Stimulated activated CD4-positive, alpha-beta T cell treated with anti-CD3 and anti-CD28 coated beads, Interleukin-1b, Interleukin-23, amount 100 ng/mL, for 1 hour (primary cell): ENCODE measurements at places on chromosomes 3 and 15.

DNA sequence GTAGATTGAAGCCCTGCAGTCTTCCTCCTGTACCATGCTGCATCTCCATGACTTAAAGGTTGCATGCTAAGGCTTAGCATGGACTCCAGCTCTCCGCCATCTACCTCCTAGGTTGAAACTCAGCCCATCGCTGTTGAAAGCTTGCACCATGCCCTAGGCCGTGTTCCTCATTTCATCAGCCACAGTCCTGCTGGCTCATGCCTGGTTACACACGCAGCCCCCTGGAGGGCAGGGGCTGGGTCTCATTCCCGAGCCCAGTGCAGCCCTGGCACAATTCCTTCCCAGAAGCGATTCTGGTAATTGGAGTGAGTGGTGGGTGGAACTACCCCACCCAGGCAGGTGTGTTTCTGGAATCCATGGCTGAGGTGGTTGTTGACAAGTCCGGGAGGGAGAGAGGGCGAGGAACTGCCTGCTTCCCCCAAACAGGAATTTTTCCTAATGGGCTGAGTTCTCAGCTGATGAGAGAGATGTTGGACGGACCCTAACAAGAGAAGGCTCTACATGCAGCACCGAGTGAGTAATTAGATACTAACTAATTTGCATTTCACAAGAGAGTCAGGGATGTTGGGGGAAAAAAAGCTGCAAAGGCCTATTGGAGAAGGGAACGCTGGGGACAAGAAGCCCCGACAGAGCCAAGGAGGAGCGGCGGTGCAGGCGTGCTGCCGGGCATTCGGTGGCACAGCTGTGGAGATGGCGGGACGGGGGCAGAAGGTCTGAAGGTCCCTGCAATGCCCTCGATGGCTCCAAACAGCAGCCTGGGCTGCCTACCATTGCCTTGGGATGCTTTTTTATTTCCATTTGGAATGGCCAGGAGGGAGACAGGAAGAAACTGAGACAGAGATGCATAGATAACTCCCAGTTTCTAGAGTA lies 92.3 kb upstream of the TLE3 start:
- no peak for DNase-seq

DNA sequence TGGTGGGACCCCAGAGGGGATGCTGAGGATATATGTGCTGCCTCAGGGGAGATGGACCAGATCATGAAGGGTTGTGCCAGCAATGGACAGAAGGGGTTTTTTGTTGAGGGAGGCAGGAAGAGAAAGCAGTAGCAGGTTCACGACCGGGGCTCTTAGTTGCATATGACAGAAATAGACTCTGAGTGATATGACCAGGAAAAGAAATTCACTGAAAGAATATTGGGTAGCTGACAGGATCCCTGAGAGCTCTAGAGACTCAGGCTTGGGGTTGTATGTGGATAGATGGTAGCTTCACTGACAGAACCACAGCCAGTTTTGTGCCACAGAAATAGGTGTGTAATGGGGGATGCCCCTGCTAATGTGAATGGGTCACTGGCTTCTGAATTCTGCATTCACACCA lies 241.6 kb downstream of the ZNF621 start:
- DNase-seq = no peak

DNA sequence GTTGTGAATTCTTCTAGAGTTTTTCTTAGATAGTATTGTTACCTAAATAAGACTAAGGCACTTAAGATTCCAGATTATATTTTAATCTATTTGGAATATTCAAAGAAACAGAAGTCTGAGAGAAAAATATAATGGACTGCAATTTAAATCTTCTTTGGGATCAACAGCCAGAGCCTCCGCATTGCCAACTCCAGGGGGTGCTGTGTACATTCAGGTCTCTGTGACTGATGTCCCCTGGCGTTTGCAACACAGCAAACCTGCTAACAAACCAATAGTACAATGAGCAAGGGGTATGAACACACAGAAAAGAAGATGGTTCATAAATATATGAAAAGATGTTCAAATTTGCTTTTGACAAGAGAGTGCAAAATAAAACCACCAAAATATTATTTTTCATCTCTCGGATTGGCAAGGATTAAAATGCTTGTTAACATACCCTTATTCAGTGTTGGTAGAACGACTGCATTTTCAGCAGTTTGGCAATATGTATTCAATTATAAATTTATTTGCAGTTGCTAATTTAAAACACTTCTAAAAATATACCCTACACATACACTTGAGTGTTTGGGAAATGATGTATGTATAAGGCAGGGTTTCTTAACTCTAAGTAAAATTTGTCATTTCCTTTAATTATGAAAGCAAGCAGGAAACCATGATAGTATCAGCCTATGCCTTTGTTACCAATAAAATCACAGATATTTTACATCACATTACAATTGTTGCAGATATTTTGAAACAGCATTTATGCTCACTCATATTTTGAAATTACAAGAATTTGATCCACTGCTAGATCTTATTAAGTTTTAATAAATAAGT lies 16.1 kb upstream of the TM4SF1 start:
- no peak for DNase-seq

GRCh38 chr15:95610945-95611344 lies 719.6 kb upstream of the NR2F2 start:
- DNase-seq = no peak

- no peak for DNase-seq
Measured at GRCh38 chr3:195177422-195178123, 93.4 kb downstream of the XXYLT1 start.

DNA sequence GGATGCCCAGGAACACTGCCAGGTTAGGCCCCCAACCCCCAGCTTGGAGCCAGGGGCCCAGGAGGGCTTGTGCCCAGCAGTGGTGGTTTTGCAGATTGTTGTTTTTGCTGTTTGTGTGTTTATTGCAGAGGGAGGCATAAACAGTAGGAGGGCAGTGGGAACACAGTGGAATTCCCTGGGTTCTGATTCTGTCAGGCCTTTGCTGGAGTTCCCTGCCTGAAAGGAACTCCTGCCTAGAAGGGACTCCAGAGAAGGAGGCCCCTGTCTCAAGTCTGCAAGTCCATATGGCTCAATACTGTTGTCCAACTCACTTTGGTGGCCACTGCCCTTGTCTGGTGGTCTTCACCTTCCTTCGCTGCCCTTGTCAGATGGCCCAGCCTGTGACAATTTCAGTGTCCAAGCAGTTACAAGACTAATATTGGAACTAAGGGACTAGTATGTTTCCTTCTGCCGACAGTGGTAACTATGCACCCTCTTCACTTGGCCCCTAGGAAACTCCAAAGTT lies 47.4 kb upstream of the RAB6B start:
- no peak for DNase-seq

- DNase-seq = no peak
Measured at GRCh38 chr15:58518626-58519025, 86.8 kb downstream of the LIPC start.

- no peak for DNase-seq
Measured at GRCh38 chr3:31322460-31322859, 210.3 kb upstream of the STT3B start.

GRCh38 chr3:179416681-179417080 lies 34.6 kb downstream of the GNB4 start:
- no peak for DNase-seq

- DNase-seq = no peak
Measured at GRCh38 chr15:101046826-101047225, 127.7 kb downstream of the LRRK1 start.

GRCh38 chr3:119856695-119857094 lies 74.8 kb downstream of the NR1I2 start:
- no peak for DNase-seq

DNA sequence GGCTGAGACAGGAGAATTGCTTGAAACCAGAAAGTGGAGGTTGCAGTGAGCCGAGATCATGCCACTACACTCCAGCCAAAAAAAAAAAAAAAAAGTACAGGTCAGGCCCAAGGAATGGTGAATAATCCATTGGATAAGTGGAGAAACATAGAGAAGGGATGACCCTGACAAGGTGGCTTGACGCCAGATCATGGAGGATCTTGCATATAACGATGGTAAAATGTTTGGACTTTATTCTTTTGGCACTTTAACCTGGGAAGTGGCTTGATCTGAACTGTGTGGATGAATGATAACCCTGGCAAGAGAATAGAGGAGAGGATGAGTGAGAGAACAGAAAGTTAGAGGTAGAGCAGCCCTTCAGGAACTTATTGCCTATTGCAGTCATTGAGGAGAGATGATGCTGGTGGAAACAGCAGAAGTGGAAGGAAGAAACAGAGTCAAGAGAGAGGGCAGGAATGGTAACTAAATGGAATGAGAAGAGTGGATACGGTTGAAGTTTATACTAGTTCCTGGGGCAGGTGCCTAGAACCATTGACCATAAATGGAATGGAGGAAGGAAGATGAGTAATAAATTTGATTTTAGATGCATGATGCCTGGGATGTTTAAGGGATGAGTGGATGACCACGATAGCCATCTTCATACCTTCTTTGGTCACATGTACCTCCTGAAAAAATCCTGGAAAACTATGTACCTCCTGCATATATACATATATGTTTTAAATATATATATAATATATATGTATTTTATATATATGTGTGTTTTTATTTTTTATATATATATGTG lies 57.8 kb downstream of the BLM start:
- DNase-seq = no peak

DNA sequence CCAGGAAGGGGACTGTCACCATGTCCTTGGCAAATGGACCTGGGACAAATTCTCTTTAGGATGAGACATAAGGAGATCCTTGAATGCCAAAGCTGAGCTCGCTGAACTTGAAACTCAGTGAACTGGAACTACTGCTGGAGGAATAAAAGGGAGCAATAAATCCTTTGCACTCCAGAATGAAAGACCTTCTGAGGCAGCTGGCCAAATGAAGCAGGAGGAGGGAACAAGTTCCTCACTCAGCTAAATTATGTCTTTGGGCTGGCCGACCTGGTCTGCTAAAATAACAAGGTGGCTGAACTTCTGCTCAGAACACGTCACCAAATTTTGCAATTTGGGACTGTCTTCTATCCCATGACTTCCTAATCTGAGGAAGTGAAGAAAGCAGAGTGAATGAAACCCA lies 314.7 kb downstream of the LPP start:
- no peak for DNase-seq
